ENCODE measurements at places on chromosomes 2 and 18. TPM values are rescaled to one million over a fixed set of nuclear protein-coding genes. Genes with fewer than 3 reads are reported as not detected.

HOXD13 gene
- not detected for total RNA-seq

TMEFF2 gene
- under 0.01 TPM for total RNA-seq

AUP1 gene
- 82.9 TPM for total RNA-seq

CFC1 gene
- not detected for total RNA-seq

ABCB11 gene
- under 0.01 TPM for total RNA-seq

GNLY gene
- total RNA-seq, result not detected

CFAP65 gene
- total RNA-seq, result not detected

ZEB2 gene
- total RNA-seq, result 128 TPM

DNPEP gene
- 60.7 TPM for total RNA-seq

UGT1A8 gene
- total RNA-seq, result not detected

IGFBP5 gene
- 29.5 TPM for total RNA-seq

ACVR1C gene
- total RNA-seq, result 0.36 TPM

C2orf78 gene
- not detected for total RNA-seq

UGT1A3 gene
- total RNA-seq, result not detected

BOD1L2 gene
- total RNA-seq, result not detected

RAB17 gene
- not detected for total RNA-seq

SLC9A4 gene
- not detected for total RNA-seq

COBLL1 gene
- total RNA-seq, result 10.9 TPM

TGFA gene
- total RNA-seq, result not detected

MALL gene
- 4.4 TPM for total RNA-seq

ADAM23 gene
- 0.29 TPM for total RNA-seq

ORMDL1 gene
- 42.3 TPM for total RNA-seq

RAB31 gene
- 120 TPM for total RNA-seq

FBXO15 gene
- total RNA-seq, result 0.36 TPM

Data from osteoblast (primary cell).